ENCODE measurements at places on chromosomes 5 and 9. TPM values are rescaled to one million over a fixed set of nuclear protein-coding genes. Genes with fewer than 3 reads are reported as not detected.
A peak's percentile ranks its signal among the peaks of the same experiment; 100 is the strongest.

DNA sequence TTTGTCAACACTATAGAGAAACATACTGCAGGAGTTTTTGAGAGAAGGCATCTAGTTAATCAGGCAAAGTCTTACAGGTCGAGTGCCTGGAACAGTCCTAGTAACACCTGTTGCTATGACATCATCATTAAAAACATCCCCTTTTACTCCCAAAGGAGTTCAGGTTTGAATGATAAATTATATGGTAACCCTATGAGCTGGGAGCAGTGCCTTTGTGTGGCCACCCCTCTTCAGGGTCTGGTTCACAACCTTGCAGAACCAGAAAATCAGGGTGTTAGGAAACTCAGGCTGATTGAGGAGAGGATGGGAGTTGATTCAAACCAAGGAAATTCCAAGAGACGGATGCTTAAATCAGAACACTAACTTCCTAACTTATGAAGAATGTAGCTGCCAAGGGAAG is 179.1 kb upstream of the RASEF start:
- H3K27me3 ChIP-seq, result no peaks in the 10 kb centered on the region
- H3K4me3 ChIP-seq, result no peak overlapping the region
- peaks cover 8% of the 10 kb centered on the region for H3K4me1 ChIP-seq
- DNase-seq, result no peak

GRCh38 chr5:160835818-160836528 is 16.0 kb downstream of the ATP10B start:
- no peaks in the 10 kb centered on the region for H3K4me1 ChIP-seq
- DNase-seq, result no peak
- no peaks in the 10 kb centered on the region for H3K36me3 ChIP-seq
- H3K27ac ChIP-seq, result no peak overlapping the region
- peaks cover 3% of the 10 kb centered on the region for H3K27me3 ChIP-seq
- no peak overlapping the region for H3K4me3 ChIP-seq

- no peaks in the 10 kb centered on the region for H3K27me3 ChIP-seq
- peak within 1 kb of the TSS; percentile 75 for H3K4me3 ChIP-seq
- DNase-seq, result no peak
- H3K27ac ChIP-seq, result peak within 1 kb of the TSS; percentile 87
- H3K4me1 ChIP-seq, result peaks cover 19% of the 10 kb centered on the region
Observed at GRCh38 chr9:34611811-34612787, at the start of gene RPP25L. TSS of gene RPP25L (minus strand) at chr9:34612097. CDS start at chr9:34611296, 801 bp downstream.

DNA sequence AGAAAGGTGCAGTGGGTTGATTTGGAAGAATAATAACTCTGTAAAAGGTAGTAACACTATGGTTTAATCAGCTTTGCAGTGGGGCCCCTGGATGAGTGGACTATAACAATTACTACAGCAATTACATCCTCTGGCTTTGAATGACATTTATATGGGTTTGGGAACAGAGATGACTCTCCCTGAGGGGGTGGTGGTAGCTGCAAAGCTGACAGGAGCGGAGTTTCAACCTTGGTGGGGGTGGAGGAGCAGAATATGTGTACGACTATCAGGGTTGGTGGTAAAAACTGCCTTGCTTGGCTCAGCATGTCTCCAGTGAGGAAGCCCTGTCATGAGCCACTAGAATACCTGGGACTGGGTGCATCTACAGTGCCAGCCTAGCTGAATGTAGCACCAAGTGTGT is 28.3 kb upstream of the NR3C1 start:
- no peak overlapping the region for H3K27ac ChIP-seq
- H3K4me3 ChIP-seq, result no peak overlapping the region
- no peaks in the 10 kb centered on the region for H3K36me3 ChIP-seq
- no peak for DNase-seq
- H3K4me1 ChIP-seq, result no peaks in the 10 kb centered on the region

DNA sequence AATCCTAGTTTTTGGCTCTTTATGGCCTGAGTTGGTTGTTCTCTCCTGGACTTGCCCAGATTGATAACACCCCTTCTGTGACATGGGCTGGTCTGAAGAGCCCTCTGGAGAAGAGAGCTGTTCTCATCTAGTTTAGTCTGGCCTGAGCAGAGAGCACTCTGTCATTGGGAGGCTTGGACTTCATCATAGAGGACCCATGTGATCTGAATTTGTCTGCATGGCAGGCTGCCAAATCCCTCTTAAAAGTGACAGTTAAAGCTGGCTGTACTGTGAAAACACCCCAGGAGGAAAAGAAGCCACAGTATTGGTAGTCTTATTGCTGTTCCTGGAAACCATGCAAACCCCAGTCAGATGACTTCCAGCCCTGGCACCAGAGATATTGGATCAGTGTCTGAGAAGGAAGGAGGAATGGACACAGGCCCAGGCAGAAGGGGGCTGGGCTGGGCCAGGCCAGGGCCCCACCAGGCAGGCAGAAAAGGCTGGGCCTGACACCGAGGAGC is 3.7 kb upstream of the WDR31 start:
- no peak for DNase-seq
- no peak overlapping the region for H3K4me3 ChIP-seq
- peak overlapping the region; percentile 92 for H3K27ac ChIP-seq
- H3K27me3 ChIP-seq, result peaks cover 2% of the 10 kb centered on the region

DNA sequence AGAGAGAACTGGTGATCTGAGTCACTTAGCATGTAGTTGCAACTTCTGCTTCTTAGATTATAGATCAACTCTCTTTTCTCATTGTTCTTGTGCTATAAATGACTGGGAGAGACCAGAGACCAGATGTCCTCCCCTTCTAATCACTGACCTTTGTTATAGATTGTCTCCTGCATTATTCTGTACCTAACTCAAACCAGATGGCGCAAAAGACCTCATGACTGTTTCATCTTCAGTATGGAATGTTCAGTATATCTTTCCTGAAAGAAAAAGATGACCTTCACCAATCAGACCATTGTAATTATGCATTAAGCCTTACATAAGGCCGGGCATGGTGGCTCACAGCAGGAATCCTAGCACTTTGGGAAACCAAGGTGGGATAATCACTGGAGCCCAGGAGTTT is 30.5 kb upstream of the ADAM19 start:
- no peak overlapping the region for H3K27ac ChIP-seq
- H3K27me3 ChIP-seq, result no peaks in the 10 kb centered on the region
- H3K4me1 ChIP-seq, result peaks cover 50% of the 10 kb centered on the region
- H3K36me3 ChIP-seq, result no peaks in the 10 kb centered on the region
- DNase-seq, result no peak
- no peak overlapping the region for H3K4me3 ChIP-seq

GRCh38 chr9:18472841-18473251 is 1.1 kb upstream of the ADAMTSL1 start:
- H3K4me1 ChIP-seq, result peaks cover 24% of the 10 kb centered on the region
- H3K27me3 ChIP-seq, result no peaks in the 10 kb centered on the region
- no peak overlapping the region for H3K27ac ChIP-seq
- DNase-seq, result no peak
- no peak overlapping the region for H3K4me3 ChIP-seq

DNA sequence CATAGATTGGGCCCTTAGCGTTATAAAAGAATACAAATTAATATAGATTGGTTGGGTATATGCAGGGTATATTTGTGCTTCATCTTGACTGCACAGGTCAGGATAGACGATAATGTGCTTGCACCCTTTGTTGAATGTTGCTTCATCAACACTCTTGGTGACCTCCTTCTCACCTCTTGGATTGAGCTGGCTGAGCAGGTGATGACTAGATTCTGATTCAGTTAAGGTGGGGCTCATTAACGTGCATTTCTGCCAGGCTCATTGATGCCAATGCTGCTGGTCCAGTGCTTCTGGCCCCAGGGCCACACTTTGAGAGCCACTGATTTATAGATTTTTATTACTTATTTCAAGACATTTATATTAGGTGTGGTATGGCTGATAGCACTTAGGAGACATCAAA is 27.7 kb downstream of the PCSK5 start:
- H3K4me1 ChIP-seq, result no peaks in the 10 kb centered on the region
- no peak overlapping the region for H3K4me3 ChIP-seq
- H3K27me3 ChIP-seq, result no peaks in the 10 kb centered on the region
- no peak for DNase-seq
- H3K27ac ChIP-seq, result no peak overlapping the region

DNA sequence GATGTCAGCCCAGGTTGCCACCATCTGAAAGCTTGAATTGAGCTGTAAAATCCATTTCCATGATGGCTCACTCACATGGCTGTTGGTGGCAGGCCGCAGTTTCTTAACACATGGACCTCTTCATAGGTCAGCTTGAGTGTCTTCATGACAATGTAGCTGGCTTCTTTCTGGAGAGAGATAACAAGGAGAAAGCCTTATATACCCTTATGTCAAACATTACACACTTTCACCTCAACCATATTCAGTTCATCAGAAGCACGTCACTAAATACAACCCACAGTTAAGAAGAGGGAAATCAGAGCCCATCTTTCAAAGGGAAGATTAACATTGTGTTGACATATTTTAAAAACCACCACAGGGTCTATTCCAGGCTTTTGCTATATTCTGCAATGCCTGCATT is 604.4 kb downstream of the PRELID2 start:
- no peak overlapping the region for H3K4me3 ChIP-seq
- DNase-seq, result no peak
- H3K27ac ChIP-seq, result no peak overlapping the region
- no peaks in the 10 kb centered on the region for H3K36me3 ChIP-seq
- peaks cover 6% of the 10 kb centered on the region for H3K4me1 ChIP-seq

DNA sequence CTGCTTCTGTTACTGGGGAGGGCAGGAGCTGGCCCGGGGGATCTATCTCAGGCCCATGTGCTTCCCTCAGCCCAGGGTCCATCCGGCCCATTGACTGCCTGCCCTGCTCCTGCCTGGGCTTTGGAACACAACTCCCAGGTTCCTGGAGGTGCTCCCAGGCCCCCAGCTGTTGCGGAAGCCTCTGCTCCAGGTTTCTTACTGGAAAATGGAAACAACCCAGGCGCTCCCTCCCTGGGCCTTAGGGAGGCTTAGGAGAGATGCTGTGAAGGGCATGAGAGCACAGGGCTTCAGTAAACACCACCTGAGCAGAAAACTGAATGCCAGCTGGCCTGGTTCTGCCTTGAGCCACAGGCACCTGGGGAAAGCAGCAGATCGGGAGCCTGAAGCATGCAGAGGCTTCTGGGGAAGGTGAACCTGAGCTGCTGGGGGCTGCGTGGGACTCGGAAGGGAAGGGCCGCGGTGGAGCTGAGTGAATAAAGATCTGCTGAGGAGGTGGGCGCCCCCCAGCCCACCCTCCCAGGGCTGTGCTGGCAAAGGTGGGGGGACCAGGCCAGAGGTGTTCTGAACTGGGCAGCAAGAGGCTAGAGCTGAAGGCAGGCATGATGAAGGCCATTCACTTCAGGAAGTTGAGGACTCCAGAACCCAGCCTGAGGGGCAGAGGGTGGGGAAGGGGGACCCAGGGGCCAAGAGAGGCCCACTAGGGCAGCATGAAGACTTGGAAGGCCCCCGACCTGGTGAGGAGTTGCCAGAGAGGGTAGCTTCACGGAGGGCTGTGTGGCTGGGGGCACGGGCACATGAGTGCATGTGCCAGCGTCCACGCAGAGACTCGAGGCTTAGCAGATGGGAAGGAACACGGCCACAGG is 64.8 kb downstream of the SHB start:
- DNase-seq, result peak; percentile 85
- no peak overlapping the region for H3K4me3 ChIP-seq
- H3K27ac ChIP-seq, result no peak overlapping the region
- H3K4me1 ChIP-seq, result peaks cover 31% of the 10 kb centered on the region
- peaks cover 3% of the 10 kb centered on the region for H3K36me3 ChIP-seq

DNA sequence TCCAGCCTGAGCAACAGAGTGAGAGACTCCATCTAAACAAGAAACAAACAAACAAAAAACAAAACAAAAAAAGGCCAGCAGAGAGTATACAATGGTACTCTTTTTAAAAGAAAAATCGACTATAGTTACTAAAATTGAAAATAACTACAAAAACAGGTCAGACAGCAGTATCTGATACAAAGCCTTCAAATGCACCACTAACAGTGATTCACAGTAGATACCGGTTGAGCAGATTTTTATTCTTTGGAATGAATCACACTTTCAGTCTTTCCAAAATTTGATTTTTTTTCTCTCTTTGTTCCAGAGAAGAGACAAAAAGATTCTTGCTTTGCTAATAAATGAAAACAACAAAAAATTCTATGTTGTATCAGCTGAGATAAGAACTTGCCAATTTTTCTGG is 36.9 kb downstream of the ROR2 start:
- H3K4me3 ChIP-seq, result no peak overlapping the region
- DNase-seq, result no peak
- H3K27me3 ChIP-seq, result no peaks in the 10 kb centered on the region

DNA sequence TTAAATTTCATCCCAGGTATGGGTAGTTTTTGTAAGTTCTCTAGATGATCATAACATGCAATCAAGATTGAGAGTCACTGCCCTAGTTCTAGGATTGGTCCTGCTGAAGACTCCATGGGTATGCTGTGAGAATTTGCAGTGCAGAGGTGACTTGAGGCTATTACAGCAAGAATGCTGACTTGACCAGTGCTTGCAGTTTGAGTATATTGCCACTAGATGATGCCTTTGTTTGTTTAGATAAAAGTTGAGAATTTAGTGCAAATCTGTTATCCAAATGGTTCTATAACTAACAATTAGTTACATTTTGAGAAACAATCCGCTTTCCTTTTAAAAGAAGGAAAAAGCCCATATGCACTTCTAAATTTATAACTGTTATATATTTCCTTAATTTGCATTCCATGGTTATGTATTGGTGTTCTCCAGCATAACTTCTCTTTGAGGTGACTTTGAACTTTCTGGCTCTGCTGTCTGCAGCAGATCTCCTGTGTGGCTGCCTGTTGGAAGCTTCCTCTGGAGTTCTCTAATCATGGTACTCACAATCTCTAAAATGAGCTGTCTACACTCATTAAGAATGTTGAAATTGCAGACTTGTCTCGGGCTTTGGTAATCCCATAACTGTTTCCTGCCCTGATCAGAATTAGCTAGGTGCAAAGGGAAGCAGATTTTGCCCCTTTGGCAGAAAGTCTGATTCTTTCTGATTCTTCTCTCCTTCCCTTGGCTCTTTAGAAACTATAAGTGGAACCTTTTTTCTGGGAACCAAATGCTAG is 24.9 kb downstream of the MELK start:
- H3K4me3 ChIP-seq, result no peak overlapping the region
- no peaks in the 10 kb centered on the region for H3K27me3 ChIP-seq
- no peak for DNase-seq
- peaks cover 2% of the 10 kb centered on the region for H3K36me3 ChIP-seq
- H3K4me1 ChIP-seq, result peaks cover 15% of the 10 kb centered on the region

GRCh38 chr9:134766587-134766986 is 114.0 kb upstream of the FCN2 start:
- peaks cover 21% of the 10 kb centered on the region for H3K4me1 ChIP-seq

GRCh38 chr5:75089137-75089536 is 36.8 kb upstream of the GCNT4 start:
- no peaks in the 10 kb centered on the region for H3K36me3 ChIP-seq
- no peak for DNase-seq
- H3K4me3 ChIP-seq, result no peak overlapping the region
- H3K27ac ChIP-seq, result no peak overlapping the region

DNA sequence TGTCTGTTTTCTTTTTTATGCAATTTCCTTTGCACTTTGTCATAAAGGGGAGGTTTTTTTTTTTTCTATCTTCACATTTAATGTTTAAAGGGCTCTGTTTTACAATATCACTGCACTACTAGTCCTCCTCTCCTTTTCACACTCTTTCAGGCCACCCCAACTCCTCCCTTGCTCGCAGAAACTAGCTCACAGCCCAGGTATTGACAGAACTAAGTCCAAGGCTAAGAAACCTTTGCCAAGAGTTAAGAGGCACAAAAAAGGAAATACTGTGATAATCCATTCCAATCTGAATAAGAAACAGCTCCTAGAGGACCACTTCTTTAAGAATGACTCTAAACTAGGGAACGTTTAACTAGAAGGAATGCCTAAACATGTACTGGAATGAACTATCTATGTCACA is 1.1 kb upstream of the FGF10 start:
- DNase-seq, result no peak
- H3K27me3 ChIP-seq, result peaks cover 68% of the 10 kb centered on the region
- no peak overlapping the region for H3K4me3 ChIP-seq
- H3K27ac ChIP-seq, result no peak overlapping the region
- H3K4me1 ChIP-seq, result peaks cover 22% of the 10 kb centered on the region
- no peaks in the 10 kb centered on the region for H3K36me3 ChIP-seq

Gene HAVCR2
- not detected for total RNA-seq

Gene ARRDC3
- total RNA-seq, result 29.1 TPM

Gene HSDL2
- total RNA-seq, result 23.6 TPM

Measured in chondrocyte (in vitro differentiated cells).